ENCODE measurements at places on chromosomes 4 and X.

DNA sequence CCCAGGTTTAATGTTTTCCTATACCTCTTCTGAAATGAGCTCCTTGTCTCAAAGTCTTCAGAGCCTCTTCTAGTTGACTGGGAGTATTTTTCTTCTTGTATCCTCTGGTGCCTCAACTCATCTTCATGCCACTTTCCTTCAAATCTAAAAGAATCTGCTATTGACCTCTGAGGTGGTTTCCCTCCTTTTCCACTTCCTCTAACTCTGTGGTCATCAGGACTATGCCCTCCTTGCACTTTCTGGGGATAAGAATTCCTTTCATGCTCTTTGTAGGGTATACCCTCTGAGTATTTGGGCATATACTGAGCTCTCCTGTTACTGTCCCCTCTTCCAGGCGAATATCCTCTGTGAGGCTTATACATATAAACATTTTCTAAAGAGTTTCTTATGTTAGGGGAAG, 24.8 kb downstream of the BCLAF3 start:
- no peak for DNase-seq

- no peak for DNase-seq
Measured at GRCh38 chr4:121455285-121455684, 74.5 kb upstream of the QRFPR start.

DNA sequence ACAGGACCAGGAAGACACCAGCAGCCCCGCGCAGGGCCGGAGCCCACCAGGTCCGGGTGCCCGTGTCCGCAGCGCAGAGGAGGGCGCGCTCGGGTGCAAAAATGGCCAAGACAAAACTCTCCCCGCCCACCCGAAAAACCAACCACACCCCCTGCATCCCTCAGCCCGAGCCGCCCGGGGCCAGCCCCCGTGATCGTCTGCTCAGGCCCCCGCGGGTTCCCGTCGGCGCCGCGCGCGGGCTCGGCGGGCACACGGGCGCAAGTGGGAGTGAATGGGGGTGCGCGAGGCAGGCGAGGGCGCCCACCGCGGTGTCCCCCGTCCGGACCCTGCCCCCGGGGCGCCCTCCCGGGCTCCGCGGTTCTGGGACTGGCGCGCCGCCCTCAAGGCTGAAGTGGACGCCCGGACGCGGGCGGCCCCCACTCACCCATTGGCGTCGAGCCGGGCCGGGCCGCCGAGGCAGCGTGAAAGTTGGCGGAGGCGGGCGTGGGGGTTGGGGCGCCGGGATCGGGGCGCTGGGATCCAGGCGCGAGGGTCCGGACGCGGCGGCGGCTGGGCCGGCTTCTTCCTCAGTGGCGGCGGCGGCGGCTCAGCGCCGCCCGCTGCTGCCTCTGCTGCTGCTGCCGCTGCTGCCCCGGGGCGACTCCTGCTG, 393 bp downstream of the SH3KBP1 start:
- no peak for DNase-seq

GRCh38 chrX:70196961-70197720, 19.9 kb downstream of the DGAT2L6 start:
- no peak for DNase-seq

GRCh38 chr4:54620773-54621172, 37.0 kb upstream of the KIT start:
- DNase-seq = no peak

DNA sequence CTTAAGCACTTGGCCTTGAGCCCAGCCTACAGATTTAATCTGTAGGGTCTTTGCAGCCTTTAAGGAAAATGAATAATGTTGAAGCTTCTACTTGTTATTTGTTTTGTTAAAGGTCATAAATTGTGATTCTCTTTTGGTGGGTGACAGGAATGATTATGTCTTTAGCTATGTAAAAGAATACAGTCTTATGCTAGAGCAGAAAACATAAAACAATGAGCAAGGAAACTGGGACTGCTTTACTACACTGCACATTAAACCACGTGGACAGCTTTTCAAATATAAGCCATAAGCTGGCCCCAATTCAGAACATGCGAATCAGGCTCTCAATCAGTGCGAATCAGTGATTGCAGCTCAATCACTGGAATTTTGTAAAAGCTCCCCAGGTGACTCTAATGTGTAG, 40.9 kb upstream of the TBC1D19 start:
- no peak for DNase-seq

GRCh38 chr4:177508662-177509061, 66.4 kb upstream of the AGA start:
- no peak for DNase-seq

DNA sequence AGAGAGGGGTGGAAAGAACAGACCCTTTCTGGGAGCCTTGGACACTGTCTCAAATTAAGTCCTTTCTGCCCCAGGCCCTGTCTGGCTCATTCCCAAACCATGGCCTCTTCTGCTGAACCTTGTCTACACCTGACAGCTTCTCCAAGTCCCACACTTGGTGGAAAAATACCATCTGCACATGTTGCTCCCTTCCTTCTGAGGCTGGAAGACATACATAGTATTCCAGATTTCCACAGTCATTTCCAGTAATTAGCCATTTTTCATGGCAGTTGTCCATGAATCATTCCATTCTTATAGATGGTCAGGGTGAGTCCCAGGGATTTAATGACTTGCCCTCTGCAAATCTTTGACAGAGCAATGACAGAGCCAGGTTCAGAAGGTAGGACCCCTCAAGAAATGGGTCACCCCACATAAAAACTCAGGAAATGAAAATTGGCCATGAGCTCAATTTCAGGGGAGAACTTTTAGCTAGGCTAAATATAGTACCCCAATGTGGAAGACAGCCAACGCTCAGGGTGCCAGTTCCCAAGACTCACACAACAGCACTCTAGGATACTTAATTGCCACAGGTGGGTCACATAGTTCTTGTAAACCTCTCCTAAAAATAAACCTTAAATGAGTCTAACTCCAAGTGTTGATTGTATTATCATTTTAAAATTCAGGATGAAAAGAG, 16.2 kb upstream of the DAPP1 start:
- DNase-seq = no peak

DNA sequence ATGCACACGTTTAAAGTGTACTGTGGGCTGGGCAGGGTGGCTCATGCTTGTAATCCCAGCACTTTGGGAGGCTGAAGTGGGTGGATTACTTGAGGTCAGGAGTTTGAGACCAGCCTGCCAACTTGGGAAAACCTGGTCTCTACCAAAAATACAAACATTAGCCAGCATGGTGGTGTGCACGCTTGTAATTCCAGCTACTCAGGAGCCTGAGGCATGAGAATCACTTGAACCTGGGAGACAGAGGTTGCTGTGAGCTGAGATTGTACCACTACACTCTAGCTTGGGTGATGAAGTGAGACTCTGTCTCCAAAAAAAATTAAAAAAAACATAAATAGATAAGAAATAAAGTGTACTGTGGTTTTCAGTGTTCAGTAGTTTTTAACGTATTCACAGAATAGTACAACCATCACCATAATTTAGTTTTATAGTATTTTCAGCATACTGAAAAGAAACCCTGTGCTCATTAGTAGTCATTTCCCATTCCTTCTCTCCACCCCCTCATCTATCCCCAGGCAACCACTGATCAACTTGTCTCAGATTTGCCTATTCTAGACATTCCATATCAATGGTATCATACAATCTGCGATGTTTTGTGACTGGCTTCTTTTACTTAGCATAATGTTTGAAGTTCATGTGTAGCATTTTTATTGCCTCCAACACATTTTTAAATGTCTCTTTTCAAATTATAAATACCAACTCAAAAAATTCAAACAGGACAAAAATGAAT, 19.1 kb downstream of the SLAIN2 start:
- no peak for DNase-seq

All from vagina (tissue), 2 donors.